NCI-H226 (cell line): ENCODE measurements at places on chromosomes 16 and 17.
A peak's percentile ranks its signal among the peaks of the same experiment; 100 is the strongest.

DNA sequence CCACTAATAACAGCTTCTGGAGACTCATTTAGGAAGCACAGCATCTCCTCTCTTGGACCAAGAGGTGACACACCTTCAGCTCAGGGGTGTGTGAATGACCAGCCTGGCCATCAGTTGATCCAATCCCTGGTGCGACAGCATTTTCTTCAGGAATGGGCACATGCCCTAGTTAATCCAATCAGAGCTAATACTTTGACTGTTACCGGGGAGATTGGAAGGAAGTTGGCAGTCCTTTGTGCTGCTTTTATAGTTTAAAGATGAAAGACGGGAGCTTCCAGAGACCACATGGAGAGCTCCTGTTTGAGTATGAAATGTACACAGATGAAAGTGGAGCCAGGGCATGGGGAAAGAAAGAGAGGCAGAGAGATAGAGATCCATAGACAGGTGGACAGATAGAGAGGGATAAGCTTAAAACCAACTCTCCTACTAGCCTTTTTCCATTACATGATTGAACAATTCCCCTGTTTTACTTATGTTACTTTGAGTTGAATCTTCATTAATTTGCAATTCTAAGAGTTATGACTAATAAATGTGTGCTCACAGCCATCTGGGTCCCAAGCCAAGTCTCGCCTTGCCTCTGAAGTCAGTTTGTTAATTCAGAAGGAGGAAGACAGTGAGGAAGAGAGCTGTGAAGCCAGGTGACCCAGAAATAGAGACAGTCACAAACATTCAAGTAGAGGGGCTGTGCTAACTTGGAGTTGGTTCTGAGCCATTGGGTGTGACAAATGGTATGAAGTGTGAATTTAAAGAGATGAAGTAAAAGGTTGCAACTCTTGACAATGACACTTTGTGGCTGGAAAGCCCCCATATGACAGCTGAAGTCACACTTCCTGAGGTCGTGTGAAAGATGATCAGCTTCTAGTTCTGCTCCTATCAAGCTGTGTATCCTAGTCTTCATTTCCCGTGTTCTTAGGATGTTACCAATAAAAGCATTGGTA lies 120.0 kb upstream of the GOT2 start:
- DNase-seq, result no peak

DNA sequence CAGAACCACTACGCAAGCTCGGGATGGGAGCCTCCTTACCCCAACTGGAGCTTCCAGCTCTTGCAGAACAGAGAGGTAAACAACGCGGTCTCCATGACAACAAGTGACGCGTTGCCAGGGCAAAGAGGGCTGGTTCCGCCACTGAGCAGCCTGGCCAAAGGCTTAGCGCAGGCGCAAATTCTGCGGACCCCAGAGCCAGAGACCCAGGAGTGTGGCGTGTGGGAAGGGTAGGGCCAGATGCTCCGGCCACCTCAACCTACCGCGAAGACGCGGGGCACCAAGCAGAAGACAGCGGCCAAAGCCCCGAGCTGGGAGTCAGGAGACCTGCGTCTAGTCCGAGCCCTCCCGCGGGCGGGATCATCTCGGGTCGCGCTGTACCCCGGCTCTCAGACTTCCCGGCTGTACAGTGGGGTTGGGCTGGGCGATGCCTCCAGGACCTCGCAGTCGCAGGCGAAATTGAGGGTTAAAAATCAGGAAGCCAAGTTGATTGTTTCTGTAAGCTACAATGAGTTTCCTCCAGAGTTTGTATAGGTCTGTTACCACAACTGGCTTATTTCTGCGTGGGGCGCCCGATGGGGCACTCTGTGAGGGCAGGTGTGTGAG lies at the start of gene TEKT1:
TEKT1 (minus strand) TSS at position 69 of the 603 bp plus-strand sequence. CDS start 1,353 bp downstream, outside the sequence.
- DNase-seq, result peak; percentile 60

DNA sequence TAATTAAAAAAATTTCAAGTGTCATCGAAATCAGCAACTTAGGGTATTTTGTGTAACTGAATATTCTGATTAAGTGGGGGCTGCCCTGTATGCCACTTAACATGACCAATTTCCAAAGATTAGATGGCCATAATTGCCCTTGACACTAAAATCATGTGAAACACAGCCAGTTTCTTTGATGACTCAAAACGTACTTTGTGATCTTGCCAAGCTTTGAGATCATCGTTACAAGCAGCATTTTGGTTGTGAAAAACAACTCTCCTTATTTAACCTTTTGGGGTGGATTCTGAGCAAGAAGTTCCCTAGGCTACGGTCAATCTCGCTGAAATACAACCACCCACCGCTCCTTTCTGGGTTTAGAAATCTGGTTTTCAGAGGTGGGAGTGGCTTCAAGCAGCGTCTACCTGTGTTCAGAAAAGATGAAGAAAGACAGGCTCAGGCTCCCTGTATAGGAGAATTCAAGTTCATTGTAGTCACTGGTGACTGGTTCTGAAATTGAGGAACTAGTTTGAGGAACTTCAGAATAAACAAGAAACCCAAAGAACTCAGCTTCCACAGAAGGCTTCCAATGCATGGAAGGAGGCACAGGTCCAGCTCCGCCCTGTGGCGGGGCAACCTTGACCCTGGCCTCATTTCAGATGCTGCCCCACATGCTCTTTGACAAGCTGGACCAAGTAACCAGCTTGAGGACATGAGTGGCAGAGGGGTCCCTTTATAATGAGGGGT lies 9.4 kb downstream of the MAP3K14 start:
- DNase-seq, result peak; percentile 77

DNA sequence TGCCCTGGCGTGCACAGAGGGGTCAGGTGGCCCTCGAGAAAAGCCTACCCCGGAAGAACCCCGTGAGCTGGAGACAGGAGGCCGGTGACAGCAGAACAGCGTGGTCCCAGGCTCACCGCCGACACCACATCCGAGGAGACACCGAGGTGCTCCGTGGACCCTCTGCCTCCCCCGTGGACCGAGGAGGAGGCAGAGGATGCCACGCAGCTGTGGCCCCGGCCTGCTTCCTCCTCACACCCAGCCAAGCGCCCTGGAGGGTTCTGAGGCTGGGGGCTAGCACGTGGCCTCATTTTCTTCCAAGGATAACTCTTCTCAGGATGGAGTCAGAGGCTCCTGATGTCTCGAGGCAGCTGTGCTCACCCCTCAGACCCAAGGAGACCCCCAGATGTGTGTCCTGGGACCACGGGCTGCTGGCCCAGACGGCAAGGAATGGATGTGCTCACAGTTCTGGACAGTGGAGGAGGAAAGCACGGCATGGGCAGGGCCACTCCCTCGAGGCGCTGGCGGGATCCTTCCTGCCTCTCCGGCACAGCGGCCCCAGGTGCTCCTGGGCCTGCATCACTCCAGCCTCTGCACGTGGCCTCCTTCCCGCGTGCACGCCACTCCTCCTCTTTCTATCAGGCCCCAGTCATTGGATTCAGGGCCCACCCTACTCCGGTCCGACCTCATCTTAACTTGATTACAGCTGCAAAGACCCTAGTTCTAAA lies 4.4 kb upstream of the PVALEF start:
- DNase-seq, result no peak

GRCh38 chr17:2892305-2892971 lies 96.2 kb downstream of the RAP1GAP2 start:
- DNase-seq, result peak; percentile 96

- DNase-seq, result no peak
These were observed 379.1 kb upstream of the CDH11 start for GRCh38 chr16:65500919-65501318.

- peak; percentile 36 for DNase-seq
These were observed 22.7 kb downstream of the GGA3 start for GRCh38 chr17:75238684-75239191.

DNA sequence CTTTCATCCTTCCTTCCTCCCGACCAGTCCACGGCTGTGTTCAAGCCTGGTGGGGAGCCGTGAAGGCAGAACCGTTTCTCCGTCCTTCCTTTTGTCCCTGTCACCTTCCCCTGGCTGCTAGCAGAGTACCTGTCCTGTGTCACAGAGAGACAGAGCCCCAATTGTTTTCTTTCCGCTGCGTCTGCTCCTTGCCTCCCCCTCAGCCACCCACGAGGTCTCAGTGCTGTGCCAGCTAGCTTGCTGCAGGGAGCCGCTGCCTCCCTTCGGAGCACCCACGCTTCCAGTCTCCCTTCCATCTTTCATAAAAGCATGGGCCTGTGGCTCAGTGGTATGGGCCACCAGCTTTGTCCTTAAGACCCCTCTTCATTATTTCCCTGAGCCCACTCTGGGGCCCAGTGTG lies 62.2 kb downstream of the MPRIP start:
- DNase-seq, result no peak

DNA sequence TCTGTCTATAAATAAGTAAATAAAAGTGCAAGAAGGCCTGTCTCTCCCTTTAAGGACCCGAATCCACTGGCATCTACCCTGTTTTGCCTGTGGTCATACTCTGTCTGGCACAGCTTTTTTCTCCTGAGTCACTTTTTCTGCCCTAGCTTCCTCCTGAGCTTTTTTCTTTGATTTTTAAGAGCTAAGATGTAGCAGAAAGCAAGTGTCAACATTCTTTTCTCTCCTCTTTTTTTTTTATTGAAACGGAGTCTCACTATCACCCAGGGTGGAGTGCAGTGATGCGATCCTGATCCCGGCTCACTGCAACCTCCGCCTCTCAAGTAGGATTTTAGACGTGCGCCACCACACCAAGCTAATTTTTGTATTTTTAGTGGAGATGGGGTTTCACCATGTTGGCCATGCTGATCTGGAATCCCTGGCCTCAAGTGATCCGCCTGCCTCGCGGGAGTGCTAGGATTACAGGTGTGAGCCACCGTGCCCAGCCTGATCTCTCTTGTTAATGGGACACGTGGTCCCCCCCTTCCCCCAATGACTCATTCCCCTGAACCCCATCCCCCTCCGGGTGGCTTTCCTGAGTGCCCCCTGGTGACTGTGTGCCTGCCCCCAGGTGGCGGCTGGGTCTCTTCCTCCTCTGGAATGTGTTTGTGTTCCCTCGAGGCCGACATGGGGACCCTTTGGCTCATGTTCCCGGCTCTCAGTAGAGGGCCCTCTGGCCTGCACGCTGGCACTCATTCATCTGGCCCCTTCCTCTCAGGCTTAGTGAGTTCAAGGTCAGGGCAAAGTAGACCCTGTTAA lies 14.2 kb downstream of the C16orf90 start:
- DNase-seq, result no peak

DNA sequence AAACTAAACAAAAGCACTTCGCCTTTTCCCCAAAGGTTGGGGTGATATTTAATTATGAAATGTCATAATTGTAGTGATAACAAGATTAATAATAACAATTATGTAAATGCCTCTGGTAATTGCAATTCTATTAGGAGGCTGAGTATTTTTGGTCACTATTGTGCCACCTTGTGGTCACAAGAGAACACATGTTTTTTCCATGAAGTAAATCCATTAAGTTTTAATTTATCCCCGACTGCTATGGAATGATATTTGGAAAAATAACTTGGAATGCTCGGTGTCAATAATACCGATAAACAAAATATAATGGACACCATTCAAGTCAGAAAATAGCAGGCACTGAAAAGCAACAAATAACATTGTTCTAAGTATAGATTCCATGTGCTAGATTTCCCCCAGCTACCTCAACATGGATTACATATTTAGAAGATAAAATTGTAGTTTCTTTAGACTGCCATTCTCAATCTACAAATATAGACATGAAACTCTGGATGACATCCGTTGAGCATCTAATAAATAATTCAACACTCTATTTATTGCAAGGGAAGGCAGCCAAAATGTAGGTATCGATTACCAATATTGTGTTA lies 25.0 kb upstream of the KCNJ2 start:
- no peak for DNase-seq

GRCh38 chr17:68440526-68440925 lies 16.8 kb downstream of the WIPI1 start:
- DNase-seq, result no peak

GRCh38 chr16:88309908-88310265 lies 72.9 kb upstream of the ZNF469 start:
- no peak for DNase-seq

DNA sequence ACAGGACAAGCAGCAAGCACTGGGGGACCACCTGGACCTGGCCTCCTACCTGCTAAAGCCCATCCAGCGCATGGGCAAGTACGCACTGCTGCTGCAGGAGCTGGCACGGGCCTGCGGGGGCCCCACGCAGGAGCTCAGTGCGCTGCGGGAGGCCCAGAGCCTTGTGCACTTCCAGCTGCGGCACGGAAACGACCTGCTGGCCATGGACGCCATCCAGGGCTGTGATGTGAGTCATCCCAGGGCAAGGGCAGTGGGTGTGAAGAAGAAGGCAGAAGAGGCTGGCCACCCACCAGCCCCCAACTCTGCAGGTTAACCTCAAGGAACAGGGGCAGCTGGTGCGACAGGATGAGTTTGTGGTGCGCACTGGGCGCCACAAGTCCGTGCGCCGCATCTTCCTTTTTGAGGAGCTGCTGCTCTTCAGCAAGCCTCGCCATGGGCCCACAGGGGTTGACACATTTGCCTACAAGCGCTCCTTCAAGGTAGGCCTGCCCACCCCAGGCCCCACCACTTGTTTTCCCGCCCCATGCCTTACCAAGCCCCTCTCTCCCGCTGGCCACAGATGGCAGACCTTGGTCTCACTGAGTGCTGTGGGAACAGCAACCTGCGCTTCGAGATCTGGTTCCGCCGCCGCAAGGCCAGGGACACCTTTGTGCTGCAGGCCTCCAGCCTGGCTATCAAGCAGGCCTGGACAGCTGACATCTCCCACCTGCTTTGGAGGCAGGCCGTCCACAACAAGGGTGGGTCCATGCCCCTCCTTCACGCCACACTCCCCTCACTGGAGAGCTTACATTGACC lies 7.3 kb downstream of the PLEKHG4 start:
- DNase-seq, result no peak

DNA sequence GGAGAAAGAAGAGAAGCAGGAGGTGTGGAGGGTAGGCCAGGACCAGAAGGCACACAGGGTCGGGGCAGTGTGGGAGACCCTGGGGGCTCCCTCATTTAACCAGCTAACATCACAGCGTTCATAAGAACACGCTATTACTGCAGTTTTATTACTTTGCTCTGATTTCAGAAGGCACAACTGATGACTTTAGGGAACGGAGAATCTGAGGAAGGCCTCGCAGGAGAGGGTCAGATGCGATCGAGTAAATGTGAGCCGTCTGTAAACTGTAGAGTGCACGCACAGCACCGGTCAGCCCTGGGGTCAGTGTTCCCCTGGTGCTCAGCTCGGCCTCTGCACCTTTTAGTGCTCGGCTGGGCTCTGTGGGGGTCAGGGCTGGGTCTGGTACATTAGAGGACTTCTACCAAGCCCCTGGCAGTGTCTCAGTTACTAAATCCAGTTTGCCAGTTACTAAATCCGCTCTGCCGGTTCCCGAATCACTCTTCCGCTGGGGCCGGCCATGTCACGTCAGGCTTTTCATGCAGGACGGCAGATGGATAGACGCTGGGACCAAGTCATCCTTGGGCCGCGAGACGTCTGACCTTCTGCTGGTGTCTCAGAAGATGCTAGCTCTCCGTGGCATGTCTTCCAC lies 325.9 kb downstream of the SEC14L1 start:
- no peak for DNase-seq

GRCh38 chr17:30819971-30820705 lies 4.4 kb downstream of the CRLF3 start:
- DNase-seq, result no peak

- no peak for DNase-seq
These were observed 428.7 kb upstream of the SALL1 start for GRCh38 chr16:51579652-51580360.
